ENCODE measurements at places on chromosomes 2 and 18.

- DNase-seq, result no peak
These were observed 213.4 kb downstream of the RND3 start for GRCh38 chr2:150274108-150274507.

DNA sequence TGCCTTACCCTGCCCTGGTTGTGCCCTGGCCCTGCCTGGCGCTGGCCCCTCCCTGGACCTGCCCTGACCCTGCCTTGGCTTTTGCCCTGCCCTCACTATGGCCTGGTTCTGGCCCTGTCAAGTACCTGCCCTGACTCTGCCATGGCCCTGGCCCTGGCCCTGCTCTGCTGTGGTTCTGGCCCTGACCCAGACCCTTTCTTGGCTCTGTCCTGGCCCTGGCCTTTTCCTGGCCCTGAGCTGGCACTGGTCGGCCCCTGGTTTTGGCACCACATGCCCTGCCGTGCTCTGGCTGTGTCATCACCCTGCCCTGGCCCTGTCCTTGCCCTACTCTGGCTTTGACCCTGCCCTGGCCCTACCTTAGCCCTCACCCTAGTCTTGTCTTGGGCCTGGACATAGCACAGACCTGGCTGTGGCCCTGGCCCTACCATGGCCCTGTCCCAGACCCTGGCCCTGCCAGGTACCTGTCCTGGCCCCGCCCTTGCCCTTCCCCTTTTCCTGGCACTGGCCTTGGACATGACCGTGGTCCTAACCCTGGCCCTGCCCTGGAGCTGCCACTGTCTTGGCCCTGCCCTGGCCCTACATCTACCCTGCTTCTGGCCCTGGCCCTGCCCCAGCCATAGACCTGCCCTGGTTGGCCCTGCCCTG lies 4.8 kb upstream of the ANKRD62 start:
- no peak for DNase-seq

DNA sequence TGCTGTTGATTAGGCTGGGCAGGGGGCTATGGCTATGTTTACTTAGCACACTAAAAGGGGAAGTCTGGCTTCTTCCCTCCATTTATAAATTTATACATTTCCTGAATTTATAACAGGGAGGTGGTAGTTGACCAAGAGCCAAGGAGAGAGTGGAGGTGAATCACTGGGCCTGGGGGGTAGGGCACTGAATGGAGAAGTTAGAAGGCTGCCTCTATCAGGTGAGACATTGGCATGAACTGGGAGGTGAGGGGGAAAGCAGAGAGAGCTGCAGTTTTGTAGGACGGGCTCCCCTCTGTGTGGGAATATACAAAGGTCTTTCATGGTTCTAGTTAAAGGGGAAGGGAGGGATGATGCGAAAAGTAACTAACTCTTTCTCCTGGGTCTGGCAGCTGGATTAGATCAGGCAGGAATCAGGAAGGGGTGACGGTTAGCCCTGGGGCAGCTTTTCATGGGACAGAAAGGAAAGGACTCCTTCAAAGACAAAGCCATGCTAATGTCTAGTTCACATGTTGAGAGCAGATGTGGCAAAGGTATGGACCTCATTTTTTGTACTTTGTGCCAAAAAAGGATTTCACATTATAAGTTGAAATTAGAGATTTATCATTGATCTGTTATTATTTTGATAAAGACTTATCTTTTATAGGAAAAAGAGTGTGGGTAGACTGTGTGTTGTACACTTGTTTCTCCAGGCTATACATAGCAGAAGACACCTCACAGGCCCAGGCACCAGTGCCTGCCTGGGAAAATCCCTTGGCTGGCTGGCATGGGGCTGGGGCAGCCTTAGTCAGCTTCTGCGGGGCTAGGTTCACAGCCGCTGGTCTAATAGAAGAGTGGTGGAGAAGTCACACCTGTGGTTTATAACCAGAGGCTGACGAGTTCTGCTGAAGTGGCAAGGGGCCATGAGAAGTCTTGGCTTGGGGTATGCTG lies 158.7 kb downstream of the CLIP4 start:
- no peak for DNase-seq

GRCh38 chr2:164934401-164935117 lies 20.8 kb downstream of the SLC38A11 start:
- no peak for DNase-seq

DNA sequence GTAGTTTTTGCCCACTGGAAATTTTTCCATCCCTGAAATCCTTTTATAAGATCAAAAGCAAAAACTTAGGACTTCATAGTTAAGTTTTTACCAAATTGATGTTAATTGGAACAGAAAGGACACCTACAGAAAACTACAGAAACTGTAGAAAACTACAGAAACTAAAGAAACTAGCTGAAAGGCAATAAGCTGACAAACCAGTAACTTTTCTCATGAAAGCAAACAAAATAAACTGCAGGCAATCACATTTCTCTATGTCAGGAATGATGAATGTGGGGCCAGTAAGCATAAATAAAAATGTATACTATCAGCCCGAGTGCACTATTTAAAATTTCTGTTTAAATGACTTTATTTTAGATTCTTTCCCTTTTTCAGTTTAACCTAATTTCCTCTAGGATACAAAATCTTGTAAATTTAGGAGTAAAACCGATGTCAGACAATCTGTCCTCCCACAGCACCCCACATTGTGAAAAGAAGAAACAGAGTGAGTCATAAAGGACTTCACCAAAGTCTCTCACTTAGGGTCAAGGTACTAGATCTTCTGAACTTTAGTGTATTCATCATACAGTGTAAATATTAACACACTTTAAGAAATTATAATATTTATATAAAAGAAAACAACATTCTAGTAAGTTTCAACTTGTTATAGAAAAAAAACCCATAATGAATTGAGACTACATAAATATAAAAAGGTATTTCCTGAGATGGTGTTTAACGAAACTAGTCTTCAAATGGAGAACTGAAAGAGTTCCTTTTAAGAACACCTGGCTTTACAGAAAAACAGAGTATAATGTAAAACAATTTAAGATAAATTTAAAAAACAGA lies 46.6 kb downstream of the USP40 start:
- no peak for DNase-seq

- no peak for DNase-seq
These were observed 60.5 kb downstream of the NDUFA10 start for GRCh38 chr2:239964399-239965185.

DNA sequence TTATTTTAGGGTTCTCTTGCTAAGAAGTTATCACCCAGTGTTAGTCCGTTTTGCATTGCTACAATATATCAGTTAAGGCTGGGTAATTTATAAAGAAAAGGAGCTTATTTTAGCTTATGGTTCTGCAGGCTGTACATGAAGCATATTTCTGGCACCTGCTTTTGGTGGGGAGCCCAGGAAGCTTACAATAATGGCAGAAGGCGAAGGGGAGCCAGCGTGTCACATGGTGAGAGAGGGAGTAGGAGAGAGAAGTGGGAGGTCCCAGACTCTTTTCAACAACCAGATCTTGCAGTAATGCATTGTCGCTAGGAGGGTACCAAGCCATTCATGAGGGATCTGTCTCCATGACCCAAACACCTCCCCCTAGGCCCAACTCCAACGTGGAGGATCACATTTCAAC lies 688.8 kb upstream of the PIK3C3 start:
- no peak for DNase-seq

GRCh38 chr2:190382851-190383250 lies 25.3 kb upstream of the MFSD6 start:
- DNase-seq, result peak; percentile 48

DNA sequence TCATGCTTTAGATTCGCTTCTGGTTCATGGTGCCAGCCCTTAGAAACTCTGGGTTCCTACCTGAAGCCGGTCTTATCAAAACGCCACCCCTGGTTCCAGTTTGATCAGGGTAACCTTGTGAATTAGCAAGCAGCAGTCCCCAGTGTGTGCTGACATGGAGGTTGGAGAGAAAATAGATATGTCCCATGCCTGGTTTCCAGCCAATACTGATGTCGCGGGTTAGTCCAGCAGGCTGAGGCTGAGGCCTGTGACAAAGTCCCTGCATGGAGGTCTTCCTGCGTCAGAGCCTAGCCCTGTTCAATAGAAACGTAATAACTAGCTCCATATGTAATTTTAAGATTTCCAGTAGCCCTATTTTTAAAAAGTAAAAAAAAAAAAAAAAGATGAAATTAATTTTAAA lies 28.2 kb downstream of the LPIN1 start:
- no peak for DNase-seq

GRCh38 chr2:187774551-187775071 lies 220.4 kb upstream of the TFPI start:
- no peak for DNase-seq

DNA sequence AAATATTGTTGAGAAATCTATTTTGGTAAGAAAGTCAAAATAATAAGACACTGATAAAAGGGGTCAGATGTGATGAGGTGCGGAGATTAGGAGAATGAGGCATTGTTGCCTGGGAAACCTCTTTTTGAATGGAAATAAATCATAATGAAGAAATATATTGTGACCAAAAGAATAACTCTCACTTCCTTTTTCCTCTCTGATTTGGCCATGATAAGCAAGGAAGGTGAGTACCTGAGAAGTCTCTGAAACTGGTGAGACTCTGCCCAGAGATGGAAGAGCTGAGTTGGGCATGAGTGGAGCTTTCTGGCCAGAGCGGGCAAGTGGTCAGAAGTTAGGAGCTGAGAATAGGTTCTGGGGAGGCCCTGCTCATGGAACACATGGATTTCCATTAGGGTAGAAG lies 11.8 kb downstream of the LAMA3 start:
- DNase-seq, result no peak

DNA sequence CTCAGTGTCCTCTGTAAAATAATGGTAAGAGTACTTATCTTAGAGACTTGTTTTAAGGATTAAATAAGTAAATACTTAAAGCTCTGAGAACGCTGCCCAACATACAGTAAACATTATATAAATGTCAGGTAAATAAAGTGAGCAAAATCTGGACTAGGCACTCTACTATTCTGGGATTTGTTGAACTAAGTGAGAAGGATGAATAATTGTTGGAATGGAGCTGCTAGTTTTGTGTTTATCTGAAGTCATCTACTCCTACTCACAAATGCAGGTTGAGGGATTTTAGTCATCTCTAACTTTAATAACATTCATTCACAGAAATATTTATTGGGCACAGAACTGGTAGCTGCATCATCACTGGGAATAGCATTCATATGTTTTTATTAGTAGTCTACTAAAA lies 103.4 kb downstream of the MEIS1 start:
- no peak for DNase-seq

DNA sequence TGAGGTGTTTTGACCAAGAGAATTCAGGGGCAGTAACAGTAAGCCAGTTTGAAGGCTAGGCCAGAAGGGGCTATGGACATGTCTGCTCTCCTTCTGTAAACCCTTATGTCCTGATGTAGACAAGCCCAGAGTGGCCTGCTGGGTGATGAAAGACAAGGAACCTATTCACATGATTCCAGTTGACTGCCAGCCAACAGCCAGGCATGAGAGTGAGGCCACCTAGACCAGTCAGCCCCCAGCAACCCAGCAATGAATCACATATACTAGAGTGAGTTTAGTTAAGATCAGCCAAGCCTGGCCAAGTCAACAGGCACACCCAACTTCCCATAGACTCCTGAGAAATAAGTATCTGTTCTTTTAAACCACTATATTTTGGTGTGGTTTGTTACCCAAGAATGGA lies 1889.7 kb upstream of the CELF4 start:
- no peak for DNase-seq

DNA sequence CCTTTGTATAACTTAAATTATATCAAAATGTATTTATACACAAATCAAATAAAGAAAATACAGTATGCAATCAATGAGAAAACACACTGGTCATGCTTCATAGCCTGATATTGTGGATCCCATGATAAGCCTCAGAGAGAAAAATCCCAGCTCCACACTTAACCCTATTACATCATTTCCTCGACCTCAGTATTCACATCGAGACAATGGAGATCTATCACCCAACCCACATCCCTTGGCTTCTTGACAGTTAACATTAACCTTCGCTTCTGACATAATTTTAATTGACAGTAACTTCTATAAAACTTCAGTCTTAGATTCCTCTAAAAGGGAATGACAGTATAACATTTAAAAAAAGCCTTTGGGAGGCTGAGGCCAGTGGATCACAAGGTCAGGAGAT lies 11.6 kb downstream of the TMX3 start:
- no peak for DNase-seq

DNA sequence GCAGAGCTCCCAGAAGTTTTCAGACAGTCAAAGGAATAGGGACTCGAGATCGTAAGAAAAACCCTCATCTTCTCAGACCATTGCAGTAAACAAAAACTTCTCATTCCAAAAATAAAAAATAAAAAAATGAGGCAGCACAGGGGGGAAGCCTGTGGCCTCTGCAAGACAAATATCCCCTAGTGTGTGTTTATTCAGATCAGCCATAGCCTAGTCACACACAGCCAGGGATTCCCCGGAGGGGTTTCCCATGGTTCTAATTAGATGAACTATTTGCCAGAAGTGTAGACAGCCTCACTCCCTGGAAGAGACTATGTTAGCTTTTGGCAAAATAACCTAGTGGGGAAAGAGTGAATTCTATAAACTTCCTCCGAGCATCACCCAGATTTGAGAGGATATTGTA lies 122.9 kb upstream of the KLF7 start:
- DNase-seq, result no peak

DNA sequence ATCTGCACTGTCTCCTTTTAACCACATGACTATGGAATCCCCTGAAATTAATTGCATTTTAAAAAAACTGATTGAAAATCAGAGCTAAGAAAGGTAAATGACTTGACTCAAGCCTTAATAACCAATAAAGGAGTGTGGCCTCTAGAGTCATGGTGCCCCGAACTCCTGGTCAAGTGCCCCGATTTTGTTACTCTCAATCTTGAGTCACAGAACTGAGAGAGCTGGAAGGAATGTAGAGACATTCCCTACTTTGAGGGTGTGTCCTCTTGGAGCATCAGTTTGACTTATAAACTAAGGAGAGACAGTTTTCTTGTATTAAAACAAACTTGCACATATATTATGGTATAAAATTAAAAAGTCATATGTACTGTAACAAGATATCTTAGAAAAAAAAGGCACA lies 2.4 kb downstream of the WDR43 start:
- no peak for DNase-seq

GRCh38 chr18:33870059-33870458 lies 292.0 kb downstream of the ASXL3 start:
- DNase-seq, result no peak

DNA sequence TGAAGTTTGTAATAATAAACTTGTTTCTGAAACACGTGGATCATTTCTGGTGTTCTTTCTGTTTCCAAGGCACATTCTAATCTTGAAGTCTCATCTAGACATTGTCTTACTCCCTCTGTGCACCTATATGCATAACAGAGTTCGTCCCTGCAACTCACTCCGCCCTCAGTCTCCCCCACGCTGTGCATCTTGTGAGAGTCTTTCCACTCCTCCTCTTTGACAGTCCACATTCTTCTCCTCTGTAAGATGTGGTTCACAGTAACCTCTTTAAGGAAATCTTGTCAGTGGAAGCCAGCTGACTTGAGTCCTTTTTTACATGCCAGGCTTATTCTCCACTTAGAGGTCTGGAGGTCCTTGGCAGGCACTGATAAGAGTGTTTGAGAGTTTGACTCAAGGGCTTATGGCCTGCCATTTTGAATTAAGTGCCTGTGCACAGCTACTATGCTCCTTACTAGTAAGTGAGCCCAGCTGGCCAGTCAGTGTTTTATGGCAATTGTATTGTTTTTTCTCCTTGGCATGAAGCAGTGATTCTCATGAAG lies 108.9 kb upstream of the IL1R2 start:
- no peak for DNase-seq

All from activated CD4-positive, alpha-beta T cell treated with anti-CD3 and anti-CD28 coated beads for 4 hours (primary cell).